ENCODE measurements at places on chromosomes 11 and 22.

- no peak for DNase-seq
Observed at GRCh38 chr11:61472868-61473267, 35.7 kb upstream of the LRRC10B start.

- no peak for DNase-seq
Observed at GRCh38 chr11:73866586-73866996, 10.1 kb downstream of the COA4 start.

DNA sequence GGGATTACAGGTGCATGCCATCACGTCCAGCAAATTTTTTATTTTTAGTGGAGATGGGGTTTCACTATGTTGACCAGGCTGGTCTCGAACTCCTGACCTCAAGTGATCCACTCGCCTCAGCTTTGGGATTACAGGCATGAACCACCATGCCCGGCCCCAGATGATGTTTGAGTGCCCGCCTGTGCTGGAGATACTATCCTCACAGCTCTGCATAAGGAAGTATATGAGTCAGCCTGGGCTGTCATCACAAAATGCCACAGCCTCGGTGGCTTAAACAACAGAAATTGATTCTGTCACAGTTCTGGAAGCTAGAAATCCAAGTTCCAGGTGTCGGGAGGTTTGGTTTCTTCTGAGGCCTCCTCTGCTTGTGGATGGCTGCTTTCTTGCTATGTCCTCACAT lies 119.3 kb downstream of the OSBP2 start:
- no peak for DNase-seq

DNA sequence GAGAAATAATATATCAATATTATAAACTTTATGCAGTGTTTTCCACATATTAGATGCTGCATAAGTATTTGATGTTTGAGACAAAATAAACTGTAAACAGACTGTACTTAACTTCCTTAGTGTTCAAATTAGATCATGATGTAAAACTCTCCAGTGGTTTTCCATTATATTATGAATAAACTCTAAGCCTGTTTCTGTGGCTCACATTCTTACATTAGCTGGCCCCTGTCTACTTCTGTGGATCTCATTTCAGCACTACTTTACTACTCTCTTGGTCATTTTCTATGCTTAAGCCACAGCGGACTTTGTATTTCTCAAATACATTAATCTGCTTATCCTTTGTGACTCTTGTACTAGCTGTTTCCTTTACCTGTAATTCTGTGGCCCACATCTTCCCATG lies 55.6 kb downstream of the ARHGEF12 start:
- DNase-seq = no peak

- DNase-seq = no peak
Observed at GRCh38 chr11:75591966-75592365, 29.9 kb downstream of the SERPINH1 start.

DNA sequence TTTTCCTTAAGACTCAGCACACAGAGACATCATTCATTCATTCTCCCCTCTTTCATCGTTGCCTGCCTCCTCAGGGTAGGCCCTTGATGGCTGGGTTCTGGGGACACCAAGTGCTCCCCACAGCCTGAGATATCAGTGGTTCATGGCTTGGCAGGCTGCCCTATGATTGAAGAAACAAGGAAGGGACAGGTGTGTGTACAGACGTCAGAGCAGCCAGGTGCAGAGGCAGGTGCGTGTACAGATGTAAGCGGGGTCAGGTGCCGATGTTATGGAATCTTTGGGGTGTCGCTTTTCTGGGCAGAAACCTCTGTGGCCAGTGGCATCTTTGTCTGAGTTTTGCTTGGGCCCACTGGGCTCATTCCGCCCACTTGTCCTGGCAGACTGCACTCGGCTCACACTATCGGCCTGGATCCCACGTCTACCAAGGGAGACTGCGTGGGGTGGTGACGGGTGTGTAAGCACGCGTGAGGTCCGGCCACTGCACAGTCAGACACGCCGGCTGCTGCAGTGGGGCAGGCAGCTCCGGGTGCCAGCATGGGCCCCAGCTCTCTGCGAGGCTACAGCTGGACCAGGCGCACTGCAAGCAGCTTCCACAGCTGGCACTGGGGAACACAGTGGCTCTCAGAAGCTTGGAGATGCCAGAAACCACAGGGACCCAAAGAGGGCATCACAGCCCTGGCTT lies 20.9 kb upstream of the KIAA0930 start:
- DNase-seq = no peak

- DNase-seq = no peak
Observed at GRCh38 chr22:43740587-43741270, 71.4 kb downstream of the EFCAB6 start.
